Stimulated activated CD4-positive, alpha-beta T cell treated with anti-CD3 and anti-CD28 coated beads, Interleukin-1b, Interleukin-23, amount 100 ng/mL, for 4 hours (primary cell): ENCODE measurements at places on chromosomes 6 and 20.

- DNase-seq: no peak
Observed at GRCh38 chr20:53503517-53503919, 90.1 kb downstream of the ZNF217 start.

GRCh38 chr6:81997090-81997926 lies 244.8 kb upstream of the TENT5A start:
- DNase-seq: no peak

DNA sequence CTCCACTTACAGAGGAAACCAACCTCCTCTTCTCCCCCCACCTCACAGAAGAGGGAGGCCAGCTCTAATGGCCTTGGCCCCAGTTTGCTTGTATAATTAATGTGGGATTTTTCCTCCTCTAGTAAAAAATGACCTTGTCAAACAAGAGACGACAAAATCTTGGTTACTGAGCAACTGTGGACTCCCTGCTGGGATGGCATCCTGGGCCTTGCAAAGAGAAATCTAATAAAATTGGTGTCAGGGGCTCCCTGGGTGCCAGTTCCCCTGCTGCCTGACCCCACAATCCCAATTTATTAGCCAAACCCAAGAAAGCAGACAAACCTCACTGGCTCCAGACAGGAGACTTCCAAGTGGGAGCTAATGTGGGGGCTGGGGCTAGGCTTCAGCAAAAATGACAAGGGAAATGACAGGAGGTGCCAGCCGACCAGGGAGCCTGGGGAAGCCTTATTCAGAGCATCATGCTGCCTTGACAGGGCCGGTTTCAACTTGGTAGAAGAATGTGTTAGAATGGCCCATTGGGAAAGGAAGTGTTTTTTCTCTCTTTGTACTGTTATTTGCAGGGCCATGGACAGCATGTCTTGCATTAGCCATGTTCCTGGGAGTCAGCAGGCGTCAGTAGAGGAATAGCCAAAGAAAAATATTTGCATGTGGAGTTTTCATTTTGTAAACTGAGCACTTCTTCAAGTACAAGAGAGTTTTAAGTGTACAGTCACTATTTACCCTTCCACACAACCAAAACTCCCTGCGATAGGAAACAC lies 816.9 kb downstream of the DHX35 start:
- DNase-seq: no peak

- DNase-seq: no peak
Observed at GRCh38 chr6:17280138-17280537, 1.0 kb upstream of the RBM24 start.

DNA sequence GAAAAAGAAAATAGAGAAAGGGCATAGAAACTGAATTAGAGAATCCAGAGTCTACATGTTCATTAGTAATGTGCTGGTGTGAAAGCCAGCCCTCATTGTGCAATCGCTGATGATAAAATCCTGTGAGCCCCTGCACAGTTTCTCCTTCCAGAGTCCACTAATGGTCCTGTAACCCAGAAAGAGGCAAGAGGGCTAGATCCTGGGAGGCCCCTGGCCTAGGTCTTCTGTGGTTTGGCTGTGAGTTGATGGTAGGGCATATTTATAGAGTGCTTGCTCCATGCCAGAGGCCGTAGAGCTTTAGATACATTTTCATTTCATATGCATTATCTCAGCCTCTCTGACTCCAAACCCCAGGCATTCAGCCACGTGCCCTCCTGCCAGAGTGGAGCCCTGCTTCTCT lies 94.9 kb upstream of the MTHFD1L start:
- no peak for DNase-seq

GRCh38 chr6:117007659-117008058 lies 130.6 kb downstream of the RFX6 start:
- no peak for DNase-seq

- DNase-seq: no peak
Observed at GRCh38 chr6:92810913-92811312, 608.4 kb downstream of the EPHA7 start.

- no peak for DNase-seq
Observed at GRCh38 chr6:98335594-98335993, 498.8 kb upstream of the POU3F2 start.

GRCh38 chr20:11918391-11918845 lies 725 bp downstream of the BTBD3 start:
- DNase-seq: no peak

DNA sequence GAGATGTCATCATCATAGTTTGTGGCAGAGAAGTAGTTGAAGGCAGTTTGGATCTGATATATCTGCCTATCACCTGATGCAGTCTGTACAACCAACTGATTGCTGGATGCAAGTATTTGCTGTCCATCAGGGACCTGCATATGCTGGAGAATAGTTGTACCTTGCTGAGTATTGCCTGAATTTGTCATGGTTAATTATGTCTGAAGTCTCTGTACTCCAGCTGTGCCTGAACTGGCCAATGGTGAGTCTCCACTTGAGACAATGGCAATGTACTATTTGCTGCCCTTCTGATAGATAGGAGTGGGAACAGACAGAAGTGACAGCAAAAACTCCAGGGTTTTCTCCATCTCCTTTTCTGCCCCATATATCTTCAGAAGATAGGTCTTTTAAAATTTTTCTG lies 531.5 kb downstream of the EPHA7 start:
- DNase-seq: no peak

GRCh38 chr6:159110013-159110412 lies 59.2 kb upstream of the FNDC1 start:
- DNase-seq: no peak

- no peak for DNase-seq
Observed at GRCh38 chr6:165988302-165988756, 179.3 kb downstream of the TBXT start.

- DNase-seq: no peak
Observed at GRCh38 chr6:36851626-36852025, 12.4 kb upstream of the CPNE5 start.

GRCh38 chr6:20948556-20948955 lies 414.3 kb downstream of the CDKAL1 start:
- DNase-seq: no peak

DNA sequence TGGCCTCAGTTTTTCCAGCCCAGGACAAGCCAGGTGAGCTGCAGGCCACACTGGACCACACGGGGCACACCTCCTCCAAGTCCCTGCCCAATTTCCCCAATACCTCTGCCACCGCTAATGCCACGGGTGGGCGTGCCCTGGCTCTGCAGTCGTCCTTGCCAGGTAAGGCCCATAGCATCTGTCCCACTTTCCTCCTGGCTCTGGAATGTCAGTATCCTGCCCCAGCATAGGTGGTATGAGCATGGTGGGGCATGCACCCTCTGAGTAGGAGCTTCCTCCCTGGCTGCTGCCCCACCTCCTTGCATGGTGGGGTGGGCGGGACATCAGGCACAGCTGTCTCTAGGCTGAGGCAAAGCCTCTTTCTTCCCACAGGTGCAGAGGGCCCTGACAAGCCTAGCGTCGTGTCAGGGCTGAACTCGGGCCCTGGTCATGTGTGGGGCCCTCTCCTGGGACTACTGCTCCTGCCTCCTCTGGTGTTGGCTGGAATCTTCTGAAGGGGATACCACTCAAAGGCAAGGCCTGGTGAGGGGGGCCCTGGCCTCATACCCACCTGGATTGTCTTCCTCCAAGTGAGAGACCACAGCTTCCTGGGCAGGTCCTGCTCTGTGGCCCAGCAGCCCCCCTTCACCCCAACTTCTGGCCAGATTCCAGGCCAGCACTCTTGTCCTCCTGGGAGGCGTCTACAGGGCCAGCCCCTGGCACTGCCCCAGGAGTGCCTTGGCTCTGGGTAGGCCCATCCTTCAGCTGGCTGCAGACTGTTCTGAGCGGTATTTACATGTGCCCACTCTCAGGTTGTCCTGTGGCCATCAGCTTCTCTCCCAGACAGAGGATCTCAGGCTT lies 9.1 kb downstream of the PI16 start:
- DNase-seq: no peak

- DNase-seq: no peak
Observed at GRCh38 chr20:37522260-37523011, 1.4 kb downstream of the NNAT start.

DNA sequence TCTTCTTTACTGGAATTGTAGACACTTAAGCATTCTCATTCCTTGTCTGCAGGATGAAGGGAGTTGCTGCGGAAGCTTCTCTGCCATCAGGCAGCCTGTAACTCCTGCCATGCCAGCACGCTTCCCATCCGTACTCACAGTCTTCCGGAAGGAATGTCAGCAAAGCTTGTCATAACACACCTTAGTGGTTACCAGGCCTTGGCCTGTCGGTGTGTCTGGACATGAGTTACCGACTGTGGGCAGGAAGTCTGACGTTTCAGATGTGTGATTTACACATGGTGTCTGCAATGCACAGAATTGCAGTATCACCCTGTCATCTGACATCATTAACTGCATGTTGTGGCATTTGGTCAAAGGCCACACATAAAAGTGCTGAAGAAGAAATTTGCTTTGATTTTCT lies 102.2 kb downstream of the SLC24A3 start:
- no peak for DNase-seq

DNA sequence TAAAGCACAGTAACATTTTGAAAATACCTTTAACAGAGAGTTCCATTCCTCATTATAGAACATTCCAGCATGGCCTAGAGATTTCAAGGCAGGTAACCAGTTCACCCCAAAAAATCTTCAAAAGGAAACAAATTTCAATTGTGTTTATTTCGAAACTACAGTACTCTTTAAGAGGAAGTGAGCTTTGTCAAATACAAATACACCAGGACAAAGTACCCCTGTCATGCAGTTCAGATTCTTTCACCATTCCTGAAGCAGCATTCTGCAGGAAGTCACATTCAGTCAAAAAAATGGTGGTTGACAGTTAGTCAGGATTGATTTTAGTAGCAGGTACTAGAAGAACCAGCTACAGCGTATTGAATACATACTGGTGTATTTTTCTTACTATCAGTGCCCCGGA lies 89.6 kb upstream of the RIN2 start:
- no peak for DNase-seq

GRCh38 chr6:51129043-51129442 lies 310.4 kb downstream of the TFAP2B start:
- DNase-seq: no peak

GRCh38 chr6:32070814-32071543 lies 32.8 kb downstream of the CYP21A2 start:
- DNase-seq: no peak

- no peak for DNase-seq
Observed at GRCh38 chr6:18545726-18546125, 158.6 kb downstream of the RNF144B start.

DNA sequence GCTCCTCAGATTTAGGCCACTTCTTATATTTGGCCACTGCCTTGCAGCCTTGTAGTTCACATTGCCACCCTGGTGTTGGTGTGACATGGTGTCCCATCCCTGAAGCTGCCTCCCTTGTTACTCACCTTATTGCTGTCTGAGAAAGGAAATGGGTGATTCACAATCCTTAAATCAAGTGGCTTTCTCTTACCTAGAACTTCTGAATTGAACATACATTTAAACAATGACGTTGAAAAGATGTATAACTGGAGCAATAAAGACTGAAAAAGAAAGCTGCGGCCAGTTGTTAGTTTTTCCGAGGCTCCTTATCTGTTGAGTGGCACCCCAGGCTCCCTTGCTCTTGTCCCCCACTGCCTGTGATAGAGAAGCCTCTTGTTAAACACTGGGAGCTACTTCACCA lies 28.8 kb upstream of the GNRH2 start:
- DNase-seq: no peak

- no peak for DNase-seq
Observed at GRCh38 chr6:37794825-37795224, 24.7 kb upstream of the ZFAND3 start.

- no peak for DNase-seq
Observed at GRCh38 chr6:155582016-155582991, 126.7 kb upstream of the NOX3 start.

DNA sequence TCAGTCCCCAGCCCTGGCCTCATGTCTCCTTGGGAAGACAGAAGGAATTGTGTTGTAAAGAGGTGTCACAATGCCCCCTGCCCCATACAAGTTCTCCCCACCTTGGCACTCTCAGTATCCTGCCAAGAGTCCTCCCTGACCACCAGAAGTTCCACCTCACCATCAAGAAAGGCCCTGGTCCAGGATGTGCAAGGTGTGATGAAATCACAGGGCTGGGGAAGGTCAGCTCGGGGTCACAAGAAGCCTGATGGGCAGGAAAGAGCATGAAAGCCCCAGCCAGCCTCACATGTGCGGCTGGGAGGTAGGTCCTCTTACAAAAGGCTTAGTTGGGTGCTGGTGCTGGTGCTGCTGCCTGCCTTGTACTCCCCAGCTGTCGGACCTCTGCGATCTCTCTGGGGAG lies 12.9 kb upstream of the C6orf132 start:
- no peak for DNase-seq

DNA sequence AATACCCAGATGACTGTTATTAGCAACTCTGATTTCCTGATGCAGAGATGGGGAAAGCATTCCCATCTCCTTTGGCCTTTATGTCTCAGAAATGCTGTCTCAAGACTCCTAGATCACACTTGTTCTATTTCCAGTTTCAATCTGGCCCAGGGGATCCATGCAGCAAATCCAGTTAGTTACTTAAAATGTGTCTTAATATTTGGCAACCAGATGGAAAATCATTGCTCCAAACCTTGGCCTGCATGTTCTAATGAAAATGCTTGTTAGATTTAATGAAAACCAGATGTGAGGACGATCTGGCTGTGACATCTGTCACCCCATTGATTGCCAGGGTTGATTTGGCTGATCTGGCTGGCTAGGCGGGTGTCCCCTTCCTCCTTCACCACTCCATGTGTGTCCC lies 125.2 kb downstream of the TSHZ2 start:
- no peak for DNase-seq

- no peak for DNase-seq
Observed at GRCh38 chr6:71496018-71496721, 207.6 kb downstream of the OGFRL1 start.

DNA sequence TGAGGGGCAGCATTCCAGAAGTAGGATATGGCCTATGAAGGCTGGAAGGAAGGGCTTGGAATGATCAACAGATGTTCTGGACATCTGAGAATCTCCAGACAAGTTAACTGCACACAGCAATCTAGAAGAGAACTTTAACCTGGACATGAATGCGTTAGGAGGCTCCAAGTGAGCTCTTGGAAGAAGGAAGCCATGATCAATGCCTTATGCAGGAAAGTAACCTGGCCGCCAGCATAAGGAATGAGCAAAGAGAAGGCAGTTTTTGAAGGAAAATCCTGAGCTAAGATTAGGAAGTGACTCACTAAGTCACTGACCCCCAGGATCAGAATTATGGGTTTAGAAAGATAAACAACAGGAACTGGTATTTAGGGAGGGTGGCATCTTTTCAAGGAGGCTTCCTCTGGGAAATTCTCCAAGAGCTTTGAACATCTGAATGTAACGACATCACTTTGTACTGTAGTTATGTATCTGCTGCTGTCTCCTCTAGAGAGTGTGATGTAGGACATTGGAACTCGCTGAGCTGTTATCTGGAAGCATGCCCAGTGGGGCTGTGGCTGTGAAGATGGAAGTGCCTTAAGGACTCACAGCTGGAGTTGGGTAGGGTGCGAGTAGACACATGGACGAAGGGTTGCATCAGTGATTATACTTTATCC lies 236.8 kb downstream of the PACRG start:
- no peak for DNase-seq
